ENCODE measurements at places on chromosomes 2 and 18.

DNA sequence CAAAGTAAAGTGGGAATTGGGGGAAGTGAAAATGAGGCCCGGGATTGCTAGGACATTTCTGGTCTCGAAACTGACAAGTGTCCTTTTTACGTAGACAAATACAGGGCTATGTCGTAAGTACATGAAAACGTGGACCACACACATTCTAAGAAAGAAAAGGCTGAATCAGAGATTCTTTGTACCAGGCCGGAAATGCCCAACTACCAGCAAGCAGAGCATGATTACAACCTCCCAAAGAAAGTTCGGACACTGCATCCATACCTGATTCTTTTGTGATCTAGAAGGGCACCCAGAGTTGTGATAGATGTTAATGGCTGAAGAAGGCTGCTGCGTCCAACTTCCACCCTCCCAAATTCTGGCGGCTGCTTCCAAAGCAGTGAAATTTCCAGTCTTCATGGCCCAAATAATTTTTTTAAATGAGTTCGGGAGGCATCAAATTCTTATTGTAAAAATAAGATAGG, 1.7 kb downstream of the RBMS1 start:
- no peak for DNase-seq

DNA sequence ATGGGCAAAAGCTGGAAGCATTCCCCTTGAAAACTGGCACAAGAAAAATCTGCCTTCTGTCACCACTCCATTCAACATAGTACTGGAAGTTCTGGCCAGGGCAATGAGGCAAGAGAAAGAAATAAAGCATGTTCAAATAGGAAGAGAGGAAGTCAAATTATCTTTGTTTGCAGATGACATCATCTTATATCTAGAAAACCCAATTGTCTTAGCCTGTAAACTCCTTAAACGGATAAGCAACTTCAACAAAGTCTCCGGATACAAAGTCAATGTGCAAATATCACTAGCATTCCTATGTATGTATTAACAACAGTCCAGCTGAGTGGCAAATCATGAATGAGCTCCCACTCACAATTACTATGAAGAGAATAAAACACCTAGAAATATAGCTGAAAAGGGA, 1579.3 kb downstream of the SUCLG1 start:
- no peak for DNase-seq

DNA sequence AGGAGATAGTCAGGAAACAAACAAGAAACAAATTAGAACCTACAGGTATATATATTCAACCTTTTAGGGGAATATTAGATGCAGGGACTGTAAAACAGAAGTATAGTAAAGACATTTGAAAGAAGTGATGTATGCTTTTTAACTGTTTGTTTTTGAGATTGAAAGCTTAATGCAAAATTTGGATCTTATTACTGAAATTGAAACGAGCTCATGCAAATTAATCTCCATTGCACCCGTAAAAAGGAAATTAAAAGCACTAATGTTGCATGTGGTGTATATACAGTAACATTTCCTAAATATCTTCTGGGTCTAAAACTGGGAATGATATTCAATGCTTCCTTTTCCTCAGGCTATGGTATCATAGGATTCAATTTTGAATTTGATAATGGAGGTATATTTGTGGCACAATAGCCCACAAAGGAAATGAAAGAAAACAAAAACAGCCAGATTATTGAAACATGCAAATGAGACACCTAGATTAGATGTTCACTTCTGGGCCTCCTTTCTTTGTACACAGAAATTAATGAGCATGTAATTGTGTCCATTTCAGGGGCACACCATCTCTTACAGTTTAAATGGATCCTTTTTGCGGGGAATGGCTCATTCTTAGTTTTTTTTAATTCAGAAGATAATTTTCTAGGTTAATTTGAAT, 1.6 kb upstream of the ELOA2 start:
- DNase-seq, result no peak

GRCh38 chr18:56789004-56789888, 138.1 kb downstream of the WDR7 start:
- DNase-seq, result no peak

DNA sequence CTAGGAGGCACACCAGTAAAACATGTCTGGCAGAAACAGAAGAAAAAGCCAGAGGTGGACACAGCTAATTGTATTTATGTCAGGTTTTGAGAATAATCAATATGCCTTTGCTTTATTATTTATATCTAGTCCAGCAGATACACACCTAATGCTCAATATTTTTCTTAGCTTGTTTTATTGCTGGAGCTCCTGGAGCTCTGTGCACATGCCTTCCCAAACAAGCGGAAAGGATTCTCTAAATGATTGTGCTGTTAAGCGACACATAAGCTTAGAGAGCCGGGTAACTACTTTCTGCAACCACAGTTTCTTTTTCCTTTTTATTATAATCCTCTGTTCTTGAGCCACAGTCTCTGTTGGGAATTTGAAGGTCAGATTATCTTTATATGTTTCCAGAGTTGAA, 177.3 kb upstream of the ST6GAL2 start:
- DNase-seq, result no peak

DNA sequence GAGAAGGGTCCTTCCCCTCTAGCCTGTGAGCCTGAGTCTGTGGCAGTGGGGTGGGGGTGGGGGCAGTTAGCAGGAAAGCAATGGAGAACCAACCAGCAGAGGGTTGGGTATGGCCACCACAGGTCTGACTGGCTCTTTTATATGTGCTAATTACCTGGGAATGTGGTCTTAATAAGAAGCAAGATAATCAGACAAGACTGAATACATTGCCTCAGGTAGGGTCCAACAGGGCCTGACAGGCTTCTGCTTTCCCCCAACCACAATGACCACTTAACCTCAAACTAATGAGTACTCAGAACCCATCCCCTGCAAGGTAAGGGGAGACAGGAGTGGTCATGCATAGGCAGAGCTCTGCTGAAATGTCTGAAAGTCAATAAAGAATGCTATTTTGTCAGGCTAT, 39.2 kb upstream of the GALNT1 start:
- DNase-seq, result no peak

GRCh38 chr2:158214431-158214830, 112.8 kb downstream of the UPP2 start:
- no peak for DNase-seq

DNA sequence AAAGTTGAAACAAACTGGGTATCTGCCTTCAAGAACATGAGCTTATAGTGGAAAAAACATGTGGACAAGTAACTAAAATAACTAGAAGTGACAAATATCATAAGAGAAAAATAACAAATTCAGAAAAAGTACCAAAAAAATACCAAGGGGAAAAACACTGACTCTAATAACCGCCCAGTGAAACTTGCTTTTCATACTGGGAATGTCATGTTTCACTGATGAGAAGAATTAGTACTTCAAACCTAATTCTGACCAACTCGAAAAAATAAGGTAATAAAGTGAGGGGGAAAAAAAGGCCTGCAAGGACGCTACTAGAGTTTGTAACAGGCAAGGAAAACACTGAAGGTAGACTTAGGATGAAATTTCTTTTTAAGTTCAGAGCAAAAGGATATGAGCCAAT, 83.6 kb downstream of the RTTN start:
- DNase-seq, result no peak

DNA sequence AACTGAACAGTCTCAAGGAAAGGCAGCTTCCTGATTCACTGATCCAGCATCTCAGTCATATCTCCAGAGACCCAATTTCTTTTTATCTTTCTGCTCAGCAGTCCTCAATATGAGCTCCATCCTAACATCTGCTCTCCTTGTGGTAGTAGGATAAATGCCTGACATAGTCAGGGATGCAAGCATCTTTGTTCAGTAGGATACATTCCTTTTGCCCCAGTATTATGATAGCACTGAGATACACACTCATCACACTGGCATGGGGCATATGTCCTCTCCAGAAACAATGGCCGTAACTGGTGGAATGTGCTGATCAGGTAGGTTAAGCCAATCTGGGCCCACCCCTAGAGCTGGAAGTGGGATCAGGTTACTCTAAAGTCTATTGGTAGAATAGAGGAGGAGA, 207.2 kb downstream of the ETAA1 start:
- no peak for DNase-seq

DNA sequence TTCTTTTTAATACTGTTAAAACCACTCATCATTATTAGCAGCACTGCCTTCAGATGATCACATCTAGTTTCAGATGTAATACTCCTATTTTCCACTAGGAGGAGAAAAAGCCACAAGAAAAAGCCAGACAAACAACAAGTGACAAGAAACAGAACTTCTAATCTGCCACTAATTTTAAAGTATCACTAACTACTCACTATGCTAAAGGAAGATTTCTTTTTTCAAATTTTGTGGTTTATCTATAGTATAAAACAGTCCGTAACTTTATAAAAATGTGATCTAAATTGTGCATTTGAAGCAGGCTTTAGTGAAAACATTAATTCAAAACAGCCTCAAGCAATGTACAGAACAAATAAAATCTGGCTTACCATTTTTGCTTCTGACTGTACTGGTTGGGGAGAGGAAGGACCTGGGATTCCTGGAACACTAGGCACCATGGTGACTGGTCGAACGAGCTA, 56.8 kb downstream of the ATF2 start:
- DNase-seq, result no peak

DNA sequence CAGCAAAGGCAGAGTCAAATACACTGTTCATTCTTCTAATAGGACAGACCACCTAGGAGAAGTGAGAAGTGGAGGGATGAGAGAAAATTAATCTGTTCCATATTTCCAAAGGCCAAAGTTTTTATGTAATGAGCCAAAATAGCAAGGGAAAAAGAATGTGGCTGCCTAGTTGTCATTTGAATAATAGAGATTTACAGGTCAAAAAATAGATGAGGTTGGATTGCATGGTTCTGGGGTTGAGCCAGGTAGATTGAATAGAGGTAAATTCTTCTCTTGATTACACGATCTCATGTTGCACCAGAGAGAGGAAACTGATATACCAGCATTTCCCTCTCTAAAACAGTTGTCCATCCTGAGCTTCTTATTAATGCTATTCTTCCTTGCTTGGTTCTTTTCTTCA, 325.8 kb downstream of the CCDC178 start:
- no peak for DNase-seq

GRCh38 chr2:213147538-213147937, 3.9 kb downstream of the IKZF2 start:
- DNase-seq, result no peak

DNA sequence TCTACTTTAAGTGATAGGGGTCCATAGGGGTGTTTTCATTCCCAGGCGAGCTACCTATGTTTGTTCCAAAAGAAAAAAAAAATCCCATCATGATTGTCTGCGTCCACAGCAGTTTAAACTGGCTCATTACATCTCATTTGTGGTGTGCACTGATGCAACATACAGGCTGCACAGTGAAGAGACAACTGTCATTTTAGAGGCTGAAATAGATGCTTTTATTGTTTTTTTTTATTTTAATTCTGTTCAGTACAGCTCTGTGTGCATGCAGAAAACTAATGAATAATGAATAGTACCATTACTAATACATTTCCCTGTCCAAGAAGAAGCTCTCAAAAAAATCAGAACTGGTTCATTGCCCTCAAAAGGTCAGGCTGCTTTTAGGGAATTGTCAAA, 92.8 kb upstream of the ZNF516 start:
- no peak for DNase-seq

- DNase-seq, result no peak
Measured at GRCh38 chr18:5294457-5295230, 882 bp downstream of the ZBTB14 start.

GRCh38 chr2:127067620-127068350, 39.2 kb downstream of the BIN1 start:
- no peak for DNase-seq

- DNase-seq, result no peak
Measured at GRCh38 chr2:191813943-191814342, 32.9 kb downstream of the CAVIN2 start.

DNA sequence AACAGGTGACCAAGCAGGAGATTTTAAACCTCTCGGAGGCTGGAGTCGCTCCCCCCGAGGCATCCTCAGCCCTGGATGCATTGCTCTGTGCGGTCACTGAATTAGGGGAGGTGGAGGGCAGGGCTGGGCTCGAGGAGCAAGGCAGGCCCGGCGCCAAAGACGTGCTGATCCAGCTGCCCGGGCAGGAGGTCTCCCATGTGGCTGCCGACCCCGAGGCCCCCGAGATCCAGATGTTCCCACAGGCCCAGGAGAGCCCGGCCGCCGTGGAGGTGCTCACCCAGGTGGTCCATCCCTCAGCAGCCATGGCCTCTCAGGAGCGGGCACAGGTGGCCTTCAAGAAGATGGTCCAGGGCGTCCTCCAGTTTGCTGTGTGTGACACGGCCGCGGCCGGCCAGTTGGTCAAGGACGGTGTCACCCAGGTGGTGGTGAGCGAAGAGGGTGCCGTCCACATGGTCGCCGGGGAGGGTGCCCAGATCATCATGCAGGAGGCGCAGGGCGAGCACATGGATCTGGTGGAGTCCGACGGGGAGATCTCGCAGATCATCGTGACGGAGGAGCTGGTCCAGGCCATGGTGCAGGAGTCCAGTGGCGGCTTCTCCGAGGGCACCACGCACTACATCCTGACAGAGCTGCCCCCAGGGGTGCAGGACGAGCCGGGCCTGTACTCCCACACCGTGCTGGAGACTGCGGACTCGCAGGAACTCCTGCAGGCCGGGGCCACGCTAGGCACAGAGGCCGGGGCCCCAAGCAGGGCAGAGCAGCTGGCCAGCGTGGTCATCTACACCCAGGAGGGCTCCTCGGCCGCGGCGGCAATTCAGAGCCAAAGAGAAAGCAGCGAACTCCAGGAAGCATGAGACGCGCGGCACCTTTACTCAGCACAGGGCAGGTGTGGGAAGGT, 145.1 kb downstream of the PTGR3 start:
- DNase-seq, result no peak

DNA sequence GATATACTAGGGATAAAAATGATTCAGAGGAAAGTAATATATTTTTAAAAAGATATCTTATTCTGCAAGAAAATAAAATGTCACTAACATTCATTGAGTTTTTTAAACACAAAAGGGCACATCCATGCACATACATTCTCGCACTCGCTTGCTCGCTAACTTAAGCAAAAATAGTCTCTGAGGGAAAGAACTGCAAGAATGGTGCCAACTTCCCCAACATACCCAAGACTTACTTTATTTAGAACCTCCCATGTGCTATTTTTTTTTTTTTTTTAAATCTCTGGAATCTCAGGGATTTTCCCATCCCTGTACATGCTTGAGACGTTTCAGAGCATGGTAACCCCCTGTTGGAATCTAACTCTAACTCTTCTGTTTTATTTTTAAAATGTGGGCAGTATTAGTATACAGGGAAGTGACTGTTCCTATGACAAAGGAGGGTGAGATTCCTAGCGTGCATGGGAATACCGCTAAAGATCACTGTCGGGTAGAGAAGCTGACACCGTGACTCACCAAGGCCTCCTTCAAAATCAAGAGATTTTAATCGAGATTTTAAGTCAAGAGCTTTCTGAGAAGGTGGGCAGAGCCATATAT, 187.9 kb upstream of the ZEB2 start:
- DNase-seq, result no peak

- DNase-seq, result no peak
Measured at GRCh38 chr2:185567940-185568339, 170.7 kb upstream of the FSIP2 start.

Measured in epithelial cell of prostate (primary cell).